ENCODE measurements at places on chromosomes 5 and 9.

DNA sequence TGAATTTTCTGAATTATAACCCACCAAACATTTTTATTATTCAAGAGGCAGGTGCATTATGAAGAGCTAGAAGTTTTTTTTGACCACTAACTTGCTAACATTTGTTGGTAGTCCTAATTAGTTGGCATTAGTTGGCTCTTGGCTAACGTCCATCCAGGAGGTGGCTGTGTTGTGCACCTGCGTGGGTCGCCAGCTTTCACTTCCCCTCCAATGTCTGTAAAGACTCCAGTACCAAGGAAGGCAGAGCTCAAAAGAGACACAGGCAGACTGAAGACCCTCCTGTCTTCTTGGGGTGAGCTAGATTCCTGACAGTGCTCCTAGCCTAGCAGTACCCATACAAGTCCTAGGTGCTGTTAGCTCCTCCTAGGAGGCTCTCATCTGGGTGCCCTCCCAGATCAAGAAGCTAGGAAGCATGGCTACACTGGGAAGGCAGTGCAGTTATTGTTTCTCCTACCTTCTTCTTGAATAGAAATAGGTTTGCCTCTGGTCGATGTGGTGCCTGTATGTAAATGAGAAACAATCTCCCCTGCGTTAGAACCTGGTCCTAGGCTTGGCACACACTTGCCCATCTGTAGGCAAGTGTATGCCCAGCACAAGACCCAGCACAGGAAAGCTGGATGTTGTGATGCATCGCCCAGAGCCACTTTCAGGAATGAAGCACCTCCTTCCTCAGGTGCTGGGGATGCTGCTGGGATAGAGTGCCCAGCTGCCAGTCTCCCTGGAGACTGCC lies 190.9 kb downstream of the ICE1 start:
- DNase-seq: no peak

DNA sequence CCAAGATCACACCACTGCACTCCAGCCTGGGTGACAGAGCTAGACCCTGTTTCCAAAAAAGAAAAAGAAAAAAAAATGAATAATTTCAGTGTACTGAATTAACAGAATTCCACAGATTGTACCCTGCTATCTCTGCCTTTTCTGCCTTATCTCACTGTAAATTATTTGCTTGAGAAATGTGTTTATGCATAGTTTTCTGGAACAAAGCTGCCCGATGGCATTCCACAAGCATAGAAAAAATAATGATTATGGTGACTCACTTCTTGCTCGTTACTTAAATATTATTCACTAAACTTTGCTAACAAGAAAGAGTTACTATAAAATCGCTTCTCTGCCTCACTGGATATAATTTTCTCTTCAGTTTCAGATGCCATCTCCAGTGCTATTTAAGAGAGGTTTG lies 88.7 kb upstream of the FAM169A start:
- DNase-seq: no peak

DNA sequence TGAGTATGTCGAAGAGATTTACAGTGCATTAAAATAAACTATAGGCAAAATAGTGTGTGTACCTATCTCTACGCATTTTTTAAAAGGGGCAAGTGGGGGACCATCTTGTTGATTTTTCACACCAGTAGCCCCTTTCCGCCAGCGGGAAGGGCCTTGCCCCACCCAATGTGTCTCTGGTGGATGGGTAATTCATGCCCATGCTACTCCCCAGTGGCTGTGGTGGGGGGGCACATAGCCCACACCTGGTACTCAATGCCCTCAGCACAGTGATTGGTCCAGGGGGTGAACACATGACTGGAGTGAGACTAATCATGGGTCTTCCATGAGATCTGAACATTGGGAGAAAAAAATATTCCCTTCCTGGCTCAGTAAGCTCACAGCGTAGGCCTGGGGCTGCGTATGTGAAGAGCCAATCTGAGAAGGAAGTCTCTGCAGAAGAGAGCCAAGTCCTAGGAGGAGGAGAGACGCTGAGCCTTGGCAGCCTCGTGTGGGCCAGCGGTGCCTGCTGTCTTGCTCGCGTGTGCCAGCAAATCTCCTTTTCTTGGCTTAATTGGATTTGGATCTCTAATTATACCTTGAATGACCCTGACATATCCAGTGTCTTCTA lies 103.4 kb downstream of the ADAMTS2 start:
- DNase-seq: no peak

GRCh38 chr5:131279204-131279603 lies 15.4 kb downstream of the CDC42SE2 start:
- DNase-seq: no peak

Measured in NCI-H1930 (cell line).